ENCODE measurements at places on chromosomes 12 and 14.
A peak's percentile ranks its signal among the peaks of the same experiment; 100 is the strongest.

- ATAC-seq, result no peak
Measured at GRCh38 chr14:64440494-64440893, 24.8 kb upstream of the AKAP5 start.

- no peak for ATAC-seq
Measured at GRCh38 chr14:21997300-21997699, 323.7 kb upstream of the OR4E1 start.

- ATAC-seq, result peak; percentile 95
Measured at GRCh38 chr14:70907176-70907995, at the start of gene PCNX1. TSS of gene PCNX1 (plus strand) at chr14:70907459. CDS start at chr14:70907851, 392 bp downstream.

DNA sequence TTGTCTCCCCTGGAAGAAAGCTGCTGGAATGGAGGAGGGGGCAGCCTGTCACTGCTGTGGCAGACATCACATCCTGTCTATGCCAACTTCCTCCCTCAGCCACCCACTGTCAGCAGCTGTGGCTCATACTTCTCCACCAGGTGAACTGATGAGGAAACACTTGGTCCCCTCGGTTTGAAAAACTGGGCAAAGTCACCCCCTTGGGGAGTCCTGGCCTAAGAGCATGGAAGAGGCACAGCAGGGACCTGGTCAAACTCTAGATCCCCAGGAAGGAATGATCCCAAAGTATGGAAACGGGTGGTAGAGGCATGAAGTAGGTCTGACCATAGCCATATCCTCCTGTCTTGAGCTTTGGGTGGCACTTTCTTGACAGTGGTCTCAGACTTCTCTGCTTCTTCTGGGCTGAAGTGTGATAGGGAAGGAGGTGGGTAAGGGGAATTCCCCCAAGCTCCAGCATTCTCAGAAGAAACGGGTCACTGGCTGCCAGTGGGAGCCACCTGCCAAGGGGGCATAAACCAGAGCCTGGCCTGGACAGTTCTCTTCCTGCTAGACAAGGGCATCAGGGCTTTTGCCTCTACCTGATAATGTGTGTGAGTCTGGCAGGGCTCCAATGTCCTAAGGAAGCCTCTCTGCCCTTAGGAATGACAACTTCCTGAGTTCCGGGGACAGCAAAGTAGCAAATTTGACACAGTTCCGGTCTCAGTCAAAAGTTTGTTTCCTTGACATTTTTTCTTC is 36.0 kb downstream of the FMNL3 start:
- no peak for ATAC-seq

GRCh38 chr14:92122761-92123160 is 992 bp downstream of the CPSF2 start:
- no peak for ATAC-seq
